ENCODE measurements at places on chromosomes 6 and 20.
A peak's percentile ranks its signal among the peaks of the same experiment; 100 is the strongest.

- DNase-seq, result no peak
These were observed 16.0 kb downstream of the SLA2 start for GRCh38 chr20:36629719-36630681.

DNA sequence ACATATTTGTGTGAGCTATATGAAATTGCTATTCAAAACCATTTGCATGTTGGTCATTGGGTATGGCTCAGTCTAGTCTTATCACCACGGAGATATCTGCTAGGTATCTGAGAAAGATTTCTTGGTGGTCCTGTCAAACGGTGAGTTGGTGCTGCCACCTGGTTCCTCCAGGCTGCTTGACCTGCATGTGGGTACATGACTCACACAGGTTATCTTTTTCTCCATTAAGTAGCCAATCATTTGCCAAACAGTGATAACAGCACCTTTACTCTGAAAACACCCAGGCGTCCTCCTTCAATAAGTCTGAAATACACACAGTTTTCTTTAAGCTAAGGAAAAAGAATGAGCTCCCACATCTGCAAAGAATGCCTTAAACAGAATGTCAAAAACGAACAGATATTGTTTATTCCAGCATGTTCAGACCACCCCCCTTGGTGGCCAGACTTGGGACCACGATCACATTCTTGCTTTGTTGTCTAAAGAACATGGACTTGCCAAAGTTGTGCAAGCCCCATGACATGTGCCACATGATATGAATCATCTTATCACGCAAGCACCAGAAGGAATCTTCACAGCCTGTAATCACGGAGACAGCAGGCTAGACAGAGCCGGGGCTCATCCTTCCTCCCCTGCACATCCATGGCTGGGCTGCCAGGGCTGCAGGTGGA is 200.7 kb upstream of the THBS2 start:
- peak; percentile 94 for DNase-seq

DNA sequence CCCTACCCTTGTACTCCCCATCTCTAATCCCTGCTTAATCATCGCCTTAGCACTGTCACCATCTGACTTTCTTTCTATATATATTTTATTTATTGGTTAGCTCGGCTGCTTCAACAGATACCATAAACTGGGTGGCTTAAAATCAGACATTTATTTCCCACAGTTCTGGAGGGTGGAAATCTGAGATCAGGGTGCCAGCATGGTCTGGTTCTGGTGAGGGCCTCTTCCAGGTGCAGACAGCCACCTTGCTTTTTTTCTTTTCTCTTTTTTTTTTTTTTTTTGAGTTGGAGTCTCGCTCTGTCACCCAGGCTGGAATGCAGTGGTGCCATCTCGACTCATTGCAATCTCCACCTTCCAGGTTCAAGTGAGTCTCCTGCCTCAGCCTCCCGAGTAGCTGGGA is 127.5 kb upstream of the ESR1 start:
- DNase-seq, result no peak

GRCh38 chr20:63831993-63832686 is 1.1 kb upstream of the ZBTB46 start:
- DNase-seq, result peak; percentile 16

DNA sequence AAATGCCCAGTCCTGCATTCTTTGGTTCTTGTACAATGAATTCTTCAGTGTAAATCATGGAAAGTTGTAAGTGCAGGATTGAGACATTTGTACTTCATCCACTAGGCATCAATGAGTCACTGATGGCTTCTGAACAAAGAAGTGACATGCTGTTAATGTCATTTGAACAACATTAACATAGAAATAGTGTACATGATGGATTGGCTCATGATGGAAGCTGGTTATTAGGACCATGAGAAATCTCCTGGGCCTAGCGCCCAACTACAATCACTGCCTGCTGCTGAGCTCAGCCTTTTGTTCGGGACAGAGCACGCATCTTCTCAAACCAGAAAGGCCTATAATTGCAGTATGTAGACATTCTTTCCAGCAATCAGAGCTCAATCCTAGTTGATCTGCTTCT is 316.8 kb upstream of the TSHZ2 start:
- DNase-seq, result no peak

- no peak for DNase-seq
These were observed 17.8 kb downstream of the BTBD3 start for GRCh38 chr20:11935212-11936154.

- DNase-seq, result no peak
These were observed 5.1 kb downstream of the SPINT3 start for GRCh38 chr20:45510242-45510862.

GRCh38 chr6:56022678-56023077 is 147.3 kb upstream of the BMP5 start:
- DNase-seq, result no peak

- no peak for DNase-seq
These were observed 126.0 kb downstream of the ADGRB3 start for GRCh38 chr6:68760941-68761676.

DNA sequence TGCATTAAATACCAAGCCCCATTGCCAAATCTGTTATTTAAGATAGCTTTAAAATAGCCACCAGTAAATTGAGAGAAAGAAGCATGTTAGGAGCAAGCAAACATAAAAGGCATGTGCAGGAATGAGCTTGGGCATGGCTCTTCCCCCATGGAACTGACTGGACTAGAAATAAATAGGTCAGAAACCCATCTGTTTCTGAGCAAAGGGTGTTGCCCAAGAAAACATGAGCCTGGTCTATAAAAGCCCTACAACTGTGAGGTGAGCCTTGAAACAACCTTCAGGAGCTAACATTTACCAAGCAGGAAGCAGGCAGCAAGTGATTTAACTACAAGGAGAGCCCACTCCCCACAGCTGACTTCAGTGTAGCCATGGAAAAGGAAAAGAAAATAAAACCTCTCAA is 126.3 kb downstream of the C6orf118 start:
- peak; percentile 49 for DNase-seq

- no peak for DNase-seq
These were observed 44.8 kb upstream of the CCDC167 start for GRCh38 chr6:37544530-37544929.

- no peak for DNase-seq
These were observed 184.0 kb downstream of the BMP7 start for GRCh38 chr20:57082357-57082945.

- peak; percentile 49 for DNase-seq
These were observed 98.6 kb downstream of the KCNQ5 start for GRCh38 chr6:72720464-72720863.
